B cell (primary cell): ENCODE measurements at places on chromosomes 1 and 21. TPM values are rescaled to one million over a fixed set of nuclear protein-coding genes. Genes with fewer than 3 reads are reported as not detected.

The LCE6A gene
- not detected in 2 replicates for total RNA-seq

GRCh38 chr21:38944903-38945302 lies 139.2 kb downstream of the ETS2 start:
- no peak for DNase-seq

DNA sequence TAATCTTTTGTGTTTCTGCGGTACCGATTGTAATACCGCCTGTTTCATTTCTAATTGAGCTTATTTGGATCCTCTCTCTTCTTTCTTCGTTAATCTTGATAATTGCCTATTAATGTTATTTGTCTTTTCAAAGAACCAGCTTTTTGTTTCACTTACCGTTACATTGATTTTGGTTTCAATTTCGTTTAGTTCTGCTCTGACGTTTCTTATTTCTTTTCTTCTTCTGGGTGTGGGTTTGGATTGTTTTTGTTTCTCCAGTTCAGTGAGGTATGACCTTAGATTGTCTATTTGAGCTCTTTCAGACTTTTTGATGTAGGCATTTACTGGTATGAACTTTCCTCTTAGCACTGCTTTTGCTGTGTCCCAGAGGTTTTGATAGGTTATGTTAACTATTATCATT lies 9.4 kb downstream of the OR2M2 start:
- DNase-seq: peak; percentile 22

The APCS gene
- total RNA-seq: not detected in 2 replicates

DNA sequence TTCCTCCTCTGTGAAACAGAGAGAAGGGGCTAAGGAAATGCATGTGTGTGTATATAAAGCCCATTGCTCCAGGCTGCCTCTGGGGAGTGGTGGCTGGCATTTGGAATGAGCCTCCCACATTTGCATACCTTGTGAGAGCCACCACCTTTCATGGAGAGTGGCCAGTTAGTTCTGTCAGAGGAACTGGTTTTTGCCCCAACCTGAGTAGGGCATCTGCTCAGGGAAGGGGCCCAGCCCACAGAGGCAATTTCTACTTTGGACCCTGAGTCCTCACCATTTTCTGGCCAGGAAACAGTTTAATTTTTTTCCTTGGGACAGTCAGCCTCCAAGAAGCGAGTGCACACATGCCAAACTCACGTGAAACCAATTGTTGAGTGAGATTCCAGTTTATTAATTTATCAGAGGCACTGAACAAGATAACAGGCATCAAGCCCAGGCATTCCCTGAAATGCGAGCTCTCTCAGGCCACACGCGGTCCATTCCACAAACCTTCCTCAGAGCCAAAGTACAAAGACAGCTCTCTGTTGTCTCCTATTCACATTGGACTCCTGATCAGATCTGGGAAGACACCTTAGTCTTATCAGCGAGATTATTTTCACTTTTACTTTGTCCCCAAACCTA lies 1.0 kb upstream of the SLC6A9 start:
- DNase-seq: no peak

The SPRR2G gene
- total RNA-seq: not detected in 2 replicates

The S1PR1 gene
- 219 and 225 TPM in 2 replicates for total RNA-seq

DNA sequence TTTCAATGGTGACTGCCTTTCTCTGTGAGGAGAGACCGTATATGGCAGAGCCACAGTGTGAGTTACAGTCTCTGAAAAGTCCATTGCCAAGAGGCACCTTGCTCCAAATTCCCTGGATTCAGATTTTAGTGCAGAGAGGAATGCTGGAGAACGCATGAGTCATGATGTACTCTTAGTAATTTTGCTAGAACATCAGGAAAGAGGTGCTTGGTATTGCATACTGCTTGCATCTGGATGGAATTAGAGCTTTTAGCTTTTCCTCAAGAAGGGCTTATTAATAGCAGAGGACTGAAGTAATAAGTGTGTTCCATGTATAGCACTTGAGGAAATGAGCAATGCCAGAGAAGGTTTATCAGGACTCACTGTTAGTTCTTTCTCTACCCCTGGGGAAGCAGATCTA lies 40.5 kb upstream of the AKT3 start:
- DNase-seq: no peak

The KIF2C gene
- total RNA-seq: 0.25 and 0.51 TPM in 2 replicates

The PRSS38 gene
- not detected in 2 replicates for total RNA-seq

The HCN3 gene
- 9.0 and 9.2 TPM in 2 replicates for total RNA-seq

The TEX38 gene
- total RNA-seq: not detected in 2 replicates

GRCh38 chr1:53362851-53363642 lies 35.2 kb upstream of the LRP8 start:
- DNase-seq: no peak

DNA sequence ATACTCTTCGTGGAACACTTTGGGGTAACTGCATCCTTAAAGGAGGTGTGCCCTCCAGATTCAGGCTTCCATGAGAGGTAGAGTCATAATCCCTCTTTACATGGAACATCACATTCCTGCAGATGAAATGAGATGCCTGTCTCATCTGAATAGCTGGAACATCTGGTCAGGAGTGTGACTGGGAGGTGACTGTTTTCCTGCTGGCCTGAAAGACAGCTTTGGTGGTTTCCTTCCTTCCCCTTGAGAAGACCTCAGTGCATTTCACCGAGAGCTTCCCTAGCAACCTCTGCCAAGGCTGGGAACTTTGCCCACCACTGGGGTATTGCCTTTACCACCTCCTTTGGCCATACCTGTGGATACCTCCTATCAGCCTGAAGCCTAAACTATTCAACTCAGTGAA lies 46.7 kb upstream of the GUCA2A start:
- DNase-seq: no peak

GRCh38 chr1:115980998-115981993 lies 5.0 kb downstream of the SLC22A15 start:
- DNase-seq: peak; percentile 53

DNA sequence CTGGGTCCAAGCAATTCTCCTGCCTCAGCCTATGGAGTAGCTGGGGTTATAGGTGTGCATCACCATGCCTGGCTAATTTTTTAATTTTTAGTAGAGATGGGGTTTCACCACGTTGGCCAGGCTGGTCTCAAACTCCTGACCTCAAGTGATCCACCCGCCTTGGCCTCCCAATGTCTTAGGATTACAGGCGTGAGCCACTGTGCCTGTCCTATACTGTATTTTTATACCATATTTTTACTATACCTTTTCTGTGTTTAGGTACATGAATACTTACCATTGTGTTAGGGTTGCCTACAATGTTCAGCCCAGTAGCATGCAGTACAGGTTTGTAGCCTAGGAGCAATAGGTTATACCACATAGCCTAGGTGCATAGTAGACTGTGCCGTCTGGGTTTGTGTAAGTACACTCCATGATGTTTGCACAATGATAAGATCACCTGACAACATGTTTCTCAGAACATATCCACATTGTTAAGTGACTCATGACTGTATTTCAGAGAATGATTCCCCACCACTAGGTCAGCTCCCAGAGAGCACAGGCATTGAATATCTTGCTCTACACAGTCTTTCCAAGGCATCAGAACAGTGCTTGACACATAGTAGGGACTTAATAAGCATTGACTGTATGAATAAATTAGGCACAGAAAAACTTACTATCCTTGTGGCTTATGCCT lies 6.0 kb upstream of the CITED4 start:
- DNase-seq: no peak

- no peak for DNase-seq
These were observed 4.8 kb upstream of the MMEL1 start for GRCh38 chr1:2637442-2638145.

- DNase-seq: peak; percentile 95
These were observed 3.0 kb upstream of the SDE2 start for GRCh38 chr1:226001963-226002666.

DNA sequence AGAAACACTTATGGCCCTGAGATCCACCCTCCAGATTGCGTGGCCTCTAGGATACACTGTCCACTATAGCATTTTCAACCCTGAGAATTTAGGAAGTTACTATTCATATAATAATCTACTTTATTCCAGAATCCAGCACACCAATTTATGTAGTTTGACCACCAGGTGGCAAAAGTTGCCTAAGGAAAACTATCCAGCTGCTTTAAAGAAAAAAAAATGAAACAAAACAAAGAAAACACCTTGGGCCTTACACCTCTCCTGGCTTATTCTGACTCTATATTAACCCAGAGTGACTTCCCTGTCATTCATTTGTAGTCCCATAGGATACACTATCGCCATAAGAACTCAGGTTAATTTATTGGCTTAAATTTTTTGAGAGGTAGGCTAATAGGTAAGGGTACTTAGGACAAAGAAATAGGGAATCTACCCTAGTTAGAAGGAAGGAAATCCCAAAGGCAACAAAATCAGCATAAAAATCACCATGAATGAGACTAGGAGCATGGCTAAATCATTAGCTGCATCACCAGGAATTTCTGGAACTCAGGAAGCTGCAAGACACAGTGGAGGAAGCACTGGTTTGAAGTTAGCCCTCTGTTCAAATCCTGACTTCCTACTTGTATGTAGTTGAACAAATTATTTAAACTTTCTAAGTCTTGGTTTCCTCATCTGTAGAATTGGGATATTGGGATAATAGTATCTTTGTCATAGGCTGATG lies 107.5 kb downstream of the SPAG17 start:
- DNase-seq: no peak

- no peak for DNase-seq
These were observed 29.0 kb downstream of the TRIM62 start for GRCh38 chr1:33152685-33153432.

GRCh38 chr1:55078470-55078869 lies 39.1 kb downstream of the PCSK9 start:
- DNase-seq: no peak

GRCh38 chr1:79259390-79260336 lies 253.1 kb upstream of the ADGRL4 start:
- DNase-seq: no peak

- peak; percentile 76 for DNase-seq
These were observed 25.5 kb upstream of the IFNAR1 start for GRCh38 chr21:33299181-33299752.

The TRIM63 gene
- total RNA-seq: not detected in 2 replicates

- peak; percentile 65 for DNase-seq
These were observed 101.4 kb upstream of the RGS1 start for GRCh38 chr1:192474080-192474683.
